ENCODE measurements at places on chromosomes 7 and 10.

DNA sequence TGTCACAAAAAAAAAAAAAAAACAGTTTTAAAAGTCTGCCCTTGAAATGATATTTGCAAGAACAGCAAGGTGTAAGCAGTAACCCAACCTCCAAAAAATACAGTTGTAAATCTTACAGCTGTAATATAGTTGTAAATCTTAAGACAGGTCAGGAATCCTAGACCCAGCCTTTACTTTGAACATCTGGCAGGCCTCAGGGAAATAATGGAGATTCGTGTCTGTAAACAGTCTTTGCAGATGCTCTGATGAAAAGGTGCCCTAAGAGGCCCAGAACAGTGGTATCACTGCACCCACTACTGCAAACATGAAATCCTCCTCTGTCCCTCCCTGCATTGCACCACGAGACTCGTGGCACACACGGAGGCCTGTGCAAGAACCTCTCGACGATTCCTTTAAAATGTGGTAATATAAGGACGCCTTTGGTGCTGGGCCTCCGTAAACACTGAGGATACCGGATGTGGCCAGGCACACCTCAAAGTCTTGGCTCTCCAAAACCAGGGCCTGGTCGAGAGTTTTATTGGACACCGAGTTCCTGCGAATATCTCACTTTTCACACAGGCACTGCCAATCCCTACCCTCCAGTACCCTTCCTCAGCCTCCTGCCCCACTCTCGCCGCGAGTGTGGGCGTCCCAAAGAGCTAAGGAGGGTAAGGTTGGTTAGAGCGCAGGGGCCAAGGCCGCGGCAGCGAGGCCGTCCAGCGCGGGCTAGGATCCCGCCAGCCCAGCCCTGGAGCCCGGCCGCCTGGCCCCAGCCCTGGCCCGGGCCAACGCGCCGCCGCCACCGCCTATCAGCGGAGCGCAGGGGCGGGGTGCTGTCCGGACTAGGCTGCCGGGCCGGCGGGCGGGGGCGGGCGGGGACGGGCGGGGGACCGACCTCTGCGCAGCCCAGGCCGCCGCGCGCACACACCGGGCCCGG lies at the start of gene REEP3:
TSS of gene REEP3 (plus strand) at position 902 of the 916 bp plus-strand sequence. CDS start 145 bp downstream, outside the sequence.
- peak; percentile 15 for DNase-seq

DNA sequence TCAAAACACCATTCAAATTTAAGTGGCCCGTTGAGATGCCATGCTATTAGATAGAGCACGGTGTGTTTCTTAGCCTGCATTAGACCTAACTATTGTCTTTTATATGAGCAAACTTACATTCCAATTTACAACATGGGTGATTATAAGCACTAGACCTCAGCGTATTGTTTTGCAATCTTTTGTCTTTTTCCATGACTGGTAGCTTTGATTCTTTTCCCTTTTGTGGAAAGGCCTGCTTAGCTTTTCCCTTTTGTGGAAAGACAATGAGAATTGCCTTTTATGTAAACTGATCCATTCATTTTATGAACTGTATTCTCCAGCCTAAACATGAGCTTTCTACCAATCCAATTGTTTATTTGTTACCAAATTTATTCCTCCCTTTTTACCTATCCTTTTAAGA lies 823.1 kb downstream of the CCSER2 start:
- DNase-seq, result no peak

DNA sequence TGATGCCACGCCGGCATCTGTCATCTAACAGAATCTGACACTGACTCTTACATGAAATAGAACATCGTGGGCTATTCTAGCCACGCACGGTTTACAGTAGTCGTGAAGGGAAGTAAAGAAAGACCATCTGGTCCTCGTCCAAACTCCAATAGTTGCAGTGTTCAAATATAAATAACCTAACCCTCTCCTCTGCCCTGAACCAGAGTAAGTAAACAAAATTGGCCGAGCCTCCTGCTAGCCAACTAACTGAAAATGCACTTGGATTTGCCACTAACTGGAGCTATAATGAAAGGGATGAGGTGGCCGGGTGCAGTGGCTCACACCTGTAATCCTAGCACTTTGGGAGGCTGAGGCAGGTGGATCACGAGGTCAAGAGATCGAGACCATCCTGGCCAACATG lies 29.5 kb upstream of the ZC3HAV1L start:
- DNase-seq, result no peak

GRCh38 chr7:512541-513311 lies 6.9 kb downstream of the PDGFA start:
- no peak for DNase-seq

GRCh38 chr7:96314402-96315124 lies 7.3 kb downstream of the SLC25A13 start:
- DNase-seq, result no peak

DNA sequence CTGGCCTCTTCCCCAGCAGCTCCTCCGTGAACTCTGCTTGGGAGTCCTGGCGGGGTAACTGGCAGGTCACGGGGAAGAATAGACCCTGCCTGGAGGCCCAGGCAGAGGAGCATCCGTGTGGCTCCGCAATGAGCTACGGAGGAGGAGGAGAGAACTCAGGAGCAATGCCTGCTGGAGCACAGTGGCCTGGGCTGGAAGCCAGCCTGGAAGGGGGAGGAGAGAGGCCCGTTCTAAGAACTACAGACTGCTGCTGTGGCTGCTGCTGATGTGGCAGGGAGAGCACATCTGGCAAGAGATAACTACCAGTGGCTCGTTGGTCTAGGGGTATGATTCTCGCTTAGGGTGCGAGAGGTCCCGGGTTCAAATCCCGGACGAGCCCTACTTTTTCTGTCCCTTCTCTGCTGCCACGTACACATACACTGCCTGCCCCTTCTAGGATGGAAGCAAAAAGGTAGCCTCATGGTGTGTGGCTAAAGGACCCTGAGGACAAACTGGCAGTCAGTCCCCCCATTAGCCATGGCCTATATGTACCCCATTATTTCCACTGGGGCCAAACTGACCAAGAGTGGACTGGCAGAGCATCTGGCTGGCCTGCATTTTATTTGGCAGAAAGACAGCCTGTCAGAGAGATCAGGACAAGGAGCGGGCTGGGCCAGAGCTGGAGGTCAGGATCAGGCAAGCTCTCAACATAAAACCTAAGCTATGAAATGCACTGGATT lies 7.7 kb upstream of the OPN1SW start:
- no peak for DNase-seq

DNA sequence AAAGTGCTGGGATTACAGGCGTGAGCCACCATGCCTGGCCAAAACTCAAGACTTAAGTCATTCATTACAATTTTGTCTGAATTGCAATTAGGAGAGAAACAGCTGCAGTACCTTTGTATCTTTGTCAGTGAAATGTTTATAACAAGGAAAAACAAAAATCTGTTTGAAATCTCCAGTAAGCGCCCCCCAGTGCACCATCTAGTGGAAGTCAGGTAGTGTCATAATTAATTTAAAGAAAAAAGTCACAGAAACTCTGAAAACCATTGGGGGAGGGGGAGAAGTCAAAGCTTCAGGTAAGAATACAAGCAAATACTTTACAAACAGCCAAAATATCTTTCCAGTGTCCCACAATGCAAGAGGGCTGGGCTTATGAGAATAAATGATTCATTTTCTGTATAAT lies 2.8 kb downstream of the MPP7 start:
- DNase-seq, result no peak

GRCh38 chr7:148967602-148968001 lies 60.7 kb downstream of the PDIA4 start:
- DNase-seq, result no peak

DNA sequence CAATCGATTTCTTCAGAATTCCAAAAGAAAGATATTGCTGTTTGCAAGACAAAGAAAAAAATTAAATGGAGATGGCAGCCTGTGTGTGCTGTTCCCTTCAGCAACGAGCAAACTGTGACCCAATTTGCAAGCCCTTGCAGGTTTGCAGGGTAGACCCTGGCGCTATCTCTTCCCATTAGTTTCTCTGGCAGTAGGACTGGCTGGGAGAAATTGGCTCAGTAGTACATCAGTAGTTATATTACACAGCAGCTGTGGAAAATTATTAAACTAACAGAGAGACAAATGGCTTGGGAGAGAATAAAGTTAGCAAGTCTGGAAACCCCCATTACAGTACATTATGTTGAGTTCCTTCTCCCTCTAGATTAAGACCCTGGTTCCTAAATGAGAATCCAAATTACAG lies 116.4 kb upstream of the ITGB1 start:
- no peak for DNase-seq

- DNase-seq, result no peak
Observed at GRCh38 chr7:85714951-85715350, 528.1 kb upstream of the SEMA3D start.

DNA sequence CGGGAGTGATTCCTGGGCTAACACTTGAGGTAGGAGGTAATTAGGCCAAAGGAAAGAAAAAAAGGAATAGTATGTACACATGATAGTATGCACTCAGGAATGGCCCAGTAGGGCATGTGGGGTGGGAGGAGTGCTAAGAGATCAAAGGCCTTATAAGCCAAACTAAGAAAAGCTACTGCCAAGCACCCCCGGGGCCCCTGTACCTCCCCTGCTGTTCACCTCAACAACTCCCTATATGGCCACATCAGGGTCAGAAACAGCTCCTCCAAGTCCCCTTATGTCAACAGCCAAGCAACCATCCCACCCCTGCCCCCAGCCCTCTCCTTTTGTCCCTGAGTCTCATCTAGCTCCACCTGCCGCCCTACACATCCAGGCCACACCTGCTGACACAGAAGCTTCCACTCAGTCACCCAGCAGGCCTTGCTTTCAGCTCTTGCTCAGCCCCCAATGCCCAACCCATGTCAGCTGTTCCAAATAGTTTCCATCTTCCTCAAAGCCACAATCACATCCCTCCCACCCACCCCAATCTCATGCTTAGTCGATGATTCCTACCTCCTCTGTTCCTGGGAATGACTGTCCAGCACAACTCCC lies 80.2 kb downstream of the SORBS1 start:
- no peak for DNase-seq

DNA sequence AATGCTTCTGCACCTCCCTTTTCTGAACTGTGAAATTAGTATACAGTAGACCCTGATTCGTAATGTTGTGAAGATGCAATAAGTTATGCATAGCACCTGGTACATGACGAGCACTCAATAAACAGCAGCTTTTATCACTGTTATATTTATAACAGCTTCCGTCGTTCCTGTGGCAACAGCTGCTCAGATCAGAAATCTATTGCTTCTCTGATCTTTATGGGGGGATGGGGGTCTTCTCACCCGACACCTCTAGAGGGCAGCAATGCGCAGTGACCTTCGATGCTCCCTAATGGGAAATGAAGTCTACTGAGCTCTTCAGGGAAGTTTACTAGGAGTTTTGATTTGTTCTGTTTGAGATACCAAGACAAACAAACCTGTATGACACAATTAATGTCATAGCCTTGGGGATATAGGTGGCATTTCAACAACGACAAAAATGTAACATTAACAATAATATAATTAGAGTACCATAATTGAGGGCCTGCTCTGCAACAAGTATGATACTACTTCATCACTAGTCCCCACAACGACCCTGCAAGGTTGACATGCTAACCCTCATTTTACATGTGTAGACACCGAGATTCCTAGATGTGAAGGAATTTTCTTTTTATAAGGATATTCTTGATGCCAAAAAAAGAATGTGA lies 289.6 kb downstream of the SFMBT2 start:
- DNase-seq, result peak; percentile 39

DNA sequence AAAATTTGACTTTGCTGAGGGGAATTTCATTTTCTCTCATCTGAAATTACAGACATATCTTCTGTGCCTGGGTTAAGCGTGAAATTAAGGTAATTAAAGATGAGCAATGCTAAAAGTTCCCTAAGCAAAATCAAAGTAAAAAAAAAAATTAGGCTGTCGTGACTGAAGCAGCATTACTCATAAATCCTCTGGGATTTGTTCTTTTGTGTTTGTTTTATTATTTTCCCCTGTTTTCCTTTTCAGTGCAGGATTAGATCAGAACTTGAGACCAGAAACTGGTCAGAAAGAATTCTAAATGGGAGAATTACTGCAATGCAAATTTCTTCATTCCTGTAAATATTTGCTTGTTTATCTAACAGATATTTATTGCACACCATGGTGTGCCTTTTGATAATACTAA lies 141.4 kb upstream of the BET1 start:
- no peak for DNase-seq

DNA sequence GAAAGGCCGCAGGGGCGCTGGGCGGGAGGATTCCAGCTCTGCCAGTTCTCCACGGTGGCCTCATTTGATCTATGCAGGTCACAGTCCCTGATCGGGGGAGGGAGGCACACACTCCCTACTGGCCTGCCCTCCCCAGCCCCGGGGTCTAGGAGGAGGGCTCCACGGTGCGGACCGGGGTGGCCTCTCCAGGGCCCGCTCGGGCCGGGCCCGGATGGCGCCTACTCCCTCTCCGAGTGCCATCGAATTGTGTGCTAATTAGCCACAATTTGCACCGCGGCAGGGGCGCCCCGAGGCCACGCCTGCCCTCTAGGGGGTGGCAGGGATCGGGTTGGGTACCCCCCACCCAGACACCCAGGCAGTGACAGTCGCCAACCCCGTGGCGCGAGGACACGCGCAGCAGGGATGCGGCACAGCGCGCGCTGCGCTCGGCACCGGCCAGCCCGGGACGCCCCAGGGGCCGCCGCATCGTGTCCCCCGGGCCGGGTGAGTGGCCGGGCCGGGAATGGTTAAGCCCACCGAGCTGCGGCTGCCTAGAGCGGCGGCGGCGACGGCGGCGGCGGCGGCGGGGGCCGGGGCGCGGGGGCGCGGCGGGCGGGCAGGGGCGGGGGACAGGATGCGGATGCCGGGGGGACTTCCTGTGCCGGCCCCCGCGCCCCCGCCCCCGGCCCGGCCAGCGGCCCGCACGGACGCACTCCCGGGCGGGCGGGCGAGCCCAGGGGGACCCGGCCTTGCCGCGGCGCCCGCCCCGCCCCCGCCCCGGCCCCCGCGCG lies at the start of gene ZNF853:
TSS of gene ZNF853 (plus strand) at position 658 of the 770 bp plus-strand sequence. CDS start 565 bp downstream, outside the sequence.
- DNase-seq, result no peak

- DNase-seq, result no peak
Observed at GRCh38 chr7:143327903-143328302, 12.0 kb downstream of the CLCN1 start.

DNA sequence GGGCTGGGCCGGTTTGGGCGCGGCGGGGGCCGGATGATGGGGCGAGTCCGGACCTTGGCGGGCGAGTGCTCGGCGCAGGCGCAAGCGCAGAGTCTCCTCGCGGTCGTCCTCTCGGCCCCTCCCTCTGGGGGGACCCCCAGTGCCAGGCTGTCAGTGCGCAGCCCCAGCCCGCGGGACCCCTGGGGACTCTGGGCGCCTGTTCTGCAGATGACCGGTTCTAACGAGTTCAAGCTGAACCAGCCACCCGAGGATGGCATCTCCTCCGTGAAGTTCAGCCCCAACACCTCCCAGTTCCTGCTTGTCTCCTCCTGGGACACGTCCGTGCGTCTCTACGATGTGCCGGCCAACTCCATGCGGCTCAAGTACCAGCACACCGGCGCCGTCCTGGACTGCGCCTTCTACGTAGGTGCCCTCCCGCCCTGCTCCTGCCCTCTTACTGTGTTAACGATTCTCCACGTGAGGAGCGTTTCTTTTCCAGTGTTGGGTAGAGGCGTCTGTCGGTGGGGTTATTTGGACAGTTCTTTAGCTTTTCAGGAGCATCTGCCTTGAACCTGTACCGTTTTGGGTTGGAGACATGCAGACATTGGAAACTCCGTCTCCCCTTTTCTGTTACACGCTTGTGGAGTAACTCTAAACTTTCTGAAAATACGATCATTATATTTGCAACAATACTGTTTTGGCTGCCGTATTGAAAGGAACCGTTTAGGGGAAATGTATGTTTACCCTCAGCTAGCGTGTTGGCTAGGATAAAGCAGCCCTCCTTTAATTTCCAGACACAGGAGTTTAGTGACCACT lies 706 bp downstream of the BUB3 start:
- DNase-seq, result no peak

Data from stimulated activated CD4-positive, alpha-beta T cell treated with anti-CD3 and anti-CD28 coated beads, Interleukin-15, amount 100 ng/mL, for 1 hour (primary cell).